ENCODE measurements at places on chromosomes 16 and 17.

GRCh38 chr17:77366206-77366557 is 225.4 kb downstream of the SEC14L1 start:
- no peaks in the 10 kb centered on the region for H3K36me3 ChIP-seq
- no peaks in the 10 kb centered on the region for H3K27me3 ChIP-seq
- no peak for DNase-seq
- H3K4me1 ChIP-seq, result peaks cover 59% of the 10 kb centered on the region

DNA sequence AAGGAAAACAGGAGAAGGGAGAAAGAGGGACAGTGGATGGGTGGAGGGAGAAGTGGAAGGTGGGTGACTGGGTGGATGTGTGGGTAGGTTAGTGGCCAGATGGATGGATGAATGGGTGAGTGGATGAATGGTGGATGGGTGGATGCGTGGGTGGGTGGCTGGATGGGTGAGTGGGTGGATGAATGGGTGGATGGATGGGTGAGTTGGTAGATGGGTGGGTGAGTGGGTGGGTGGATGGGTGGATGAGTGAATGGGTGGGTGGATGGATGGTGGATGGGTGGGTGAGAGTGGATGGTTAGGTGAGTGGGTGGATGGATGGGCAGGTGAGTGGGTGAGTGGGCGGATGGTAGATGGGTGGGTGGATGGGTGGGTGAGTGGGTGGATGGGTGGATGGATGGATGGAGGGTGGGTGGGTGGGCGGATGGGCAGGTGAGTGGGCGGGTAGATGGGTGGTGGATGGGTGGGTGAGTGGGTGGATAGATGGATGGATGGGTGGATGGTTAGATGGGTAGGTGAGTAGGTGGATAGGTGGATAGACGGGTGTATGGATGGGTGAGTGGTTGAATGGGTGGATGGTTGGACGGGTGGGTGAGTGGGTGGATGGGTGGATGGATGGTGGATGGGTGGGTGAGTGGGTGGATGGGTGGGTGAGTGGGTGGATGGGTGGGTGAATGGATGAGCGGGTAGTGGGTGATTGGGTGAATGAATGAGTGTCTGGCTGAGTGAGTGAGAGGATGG is 702 bp upstream of the MARVELD3 start:
- no peak overlapping the region for H3K4me3 ChIP-seq
- DNase-seq, result no peak
- H3K4me1 ChIP-seq, result peaks cover 7% of the 10 kb centered on the region
- peaks cover 31% of the 10 kb centered on the region for H3K27me3 ChIP-seq

GRCh38 chr17:1697681-1698080 is 12.5 kb downstream of the TLCD2 start:
- no peak for DNase-seq
- H3K27ac ChIP-seq, result no peak overlapping the region

DNA sequence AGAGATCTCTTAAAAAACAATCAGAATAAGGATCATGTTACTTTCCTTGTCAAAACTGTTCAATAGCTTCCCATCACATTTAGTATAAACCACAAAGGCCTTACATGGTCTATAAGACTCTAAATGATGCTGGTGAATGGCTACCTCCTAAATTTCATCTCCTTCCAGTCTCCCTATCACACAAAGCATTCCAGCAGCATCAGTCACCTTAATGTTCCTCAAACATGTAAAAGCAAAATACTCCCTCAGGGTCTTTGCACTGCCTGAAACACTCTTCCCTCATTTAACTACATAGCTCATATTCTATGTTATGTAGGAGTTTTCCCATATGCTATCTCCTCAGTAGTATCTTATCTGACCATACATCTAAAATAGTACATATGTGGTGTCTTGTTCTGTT is 53.5 kb upstream of the INTS2 start:
- H3K27ac ChIP-seq, result no peak overlapping the region
- no peak overlapping the region for H3K4me3 ChIP-seq
- H3K27me3 ChIP-seq, result no peaks in the 10 kb centered on the region
- peaks cover 9% of the 10 kb centered on the region for H3K4me1 ChIP-seq
- peaks cover 91% of the 10 kb centered on the region for H3K36me3 ChIP-seq

GRCh38 chr17:40346765-40347158 is 17.8 kb downstream of the GJD3 start:
- peaks cover 71% of the 10 kb centered on the region for H3K4me1 ChIP-seq
- DNase-seq, result no peak
- H3K27ac ChIP-seq, result peak overlapping the region; percentile 76
- H3K36me3 ChIP-seq, result peaks cover 42% of the 10 kb centered on the region

- H3K27ac ChIP-seq, result peak overlapping the region; percentile 30
- peaks cover 43% of the 10 kb centered on the region for H3K36me3 ChIP-seq
These were observed 29.6 kb downstream of the NFAT5 start for GRCh38 chr16:69595127-69596036.

GRCh38 chr17:77280304-77281121 is 139.7 kb downstream of the SEC14L1 start:
- no peaks in the 10 kb centered on the region for H3K36me3 ChIP-seq
- H3K27me3 ChIP-seq, result peaks cover 32% of the 10 kb centered on the region
- peak; percentile 73 for DNase-seq
- peak overlapping the region; percentile 72 for H3K4me3 ChIP-seq
- peak overlapping the region; percentile 63 for H3K27ac ChIP-seq

GRCh38 chr16:85334718-85335583 is 222.7 kb upstream of the CIBAR2 start:
- peaks cover 33% of the 10 kb centered on the region for H3K27me3 ChIP-seq
- no peaks in the 10 kb centered on the region for H3K36me3 ChIP-seq
- peak overlapping the region; percentile 65 for H3K4me3 ChIP-seq

DNA sequence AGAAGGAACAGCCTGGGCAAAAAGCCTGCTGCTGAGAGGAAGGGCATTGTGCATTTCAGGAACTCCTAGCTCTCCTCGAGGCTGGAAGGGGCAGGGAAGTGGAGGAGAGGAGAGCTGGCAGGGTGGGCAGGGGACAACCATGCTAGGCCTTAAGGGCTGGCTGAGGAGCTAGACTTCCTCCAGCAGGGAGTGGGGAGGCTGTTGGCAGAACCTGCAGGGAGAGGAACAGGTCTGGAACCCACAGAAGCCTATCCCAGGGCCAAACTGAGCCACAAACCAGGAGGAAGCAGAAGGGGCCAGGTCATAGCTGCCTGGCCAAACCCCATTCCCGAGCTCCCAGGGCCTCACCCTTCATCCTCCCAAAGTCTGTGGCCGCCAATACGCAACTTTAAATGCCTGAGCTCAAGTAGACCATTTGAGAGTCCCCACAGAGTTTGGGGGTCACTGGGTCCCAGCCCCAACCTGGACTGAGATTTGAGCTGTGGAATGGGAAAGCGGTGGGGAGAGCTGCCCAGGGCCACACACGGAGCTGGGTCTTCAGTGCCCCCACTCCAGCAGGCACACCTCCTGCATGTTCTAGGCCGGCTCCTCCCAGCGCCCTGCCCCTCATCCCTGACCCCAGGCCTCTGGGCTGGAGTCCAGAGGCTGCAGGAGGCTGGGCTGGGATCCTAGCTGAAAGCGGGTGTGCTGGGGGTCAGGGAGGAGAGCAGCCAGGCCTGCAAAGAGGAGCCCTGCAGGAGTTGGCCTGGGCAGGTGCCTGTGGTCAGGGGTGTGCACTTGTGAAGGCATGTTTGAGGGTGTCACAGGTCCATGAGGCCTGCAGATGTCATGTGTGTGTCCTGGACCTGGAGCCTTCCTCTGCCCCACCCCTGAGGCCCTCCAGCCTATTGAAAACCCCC is 4.5 kb downstream of the CDH5 start:
- no peaks in the 10 kb centered on the region for H3K36me3 ChIP-seq
- DNase-seq, result no peak
- no peak overlapping the region for H3K4me3 ChIP-seq
- H3K27ac ChIP-seq, result no peak overlapping the region

GRCh38 chr17:15454346-15454745 is 13.1 kb downstream of the CDRT4 start:
- no peaks in the 10 kb centered on the region for H3K27me3 ChIP-seq
- no peak for DNase-seq
- H3K4me3 ChIP-seq, result no peak overlapping the region
- no peaks in the 10 kb centered on the region for H3K4me1 ChIP-seq
- H3K27ac ChIP-seq, result no peak overlapping the region
- peaks cover 33% of the 10 kb centered on the region for H3K36me3 ChIP-seq

DNA sequence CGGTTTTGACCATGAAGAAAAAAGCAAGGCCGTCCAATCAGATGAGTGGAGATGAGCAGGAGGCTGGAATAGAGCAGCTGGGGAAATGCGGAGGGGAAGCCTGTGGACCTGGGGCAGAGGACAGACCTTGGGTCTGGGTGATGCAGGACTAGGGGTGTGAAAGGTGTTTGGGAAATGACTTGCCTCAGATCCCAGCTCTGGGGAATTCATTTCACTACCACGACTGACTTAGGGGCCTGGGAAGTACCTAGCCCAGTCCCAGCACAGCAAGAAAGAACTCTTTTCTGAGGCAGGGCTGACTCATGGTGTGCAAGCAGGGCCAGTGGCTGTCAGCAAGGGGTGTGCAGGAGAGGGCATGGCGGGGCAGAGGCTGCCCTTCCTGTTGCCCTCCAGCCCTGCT is 14.8 kb downstream of the DNAI2 start:
- H3K36me3 ChIP-seq, result no peaks in the 10 kb centered on the region
- DNase-seq, result no peak

DNA sequence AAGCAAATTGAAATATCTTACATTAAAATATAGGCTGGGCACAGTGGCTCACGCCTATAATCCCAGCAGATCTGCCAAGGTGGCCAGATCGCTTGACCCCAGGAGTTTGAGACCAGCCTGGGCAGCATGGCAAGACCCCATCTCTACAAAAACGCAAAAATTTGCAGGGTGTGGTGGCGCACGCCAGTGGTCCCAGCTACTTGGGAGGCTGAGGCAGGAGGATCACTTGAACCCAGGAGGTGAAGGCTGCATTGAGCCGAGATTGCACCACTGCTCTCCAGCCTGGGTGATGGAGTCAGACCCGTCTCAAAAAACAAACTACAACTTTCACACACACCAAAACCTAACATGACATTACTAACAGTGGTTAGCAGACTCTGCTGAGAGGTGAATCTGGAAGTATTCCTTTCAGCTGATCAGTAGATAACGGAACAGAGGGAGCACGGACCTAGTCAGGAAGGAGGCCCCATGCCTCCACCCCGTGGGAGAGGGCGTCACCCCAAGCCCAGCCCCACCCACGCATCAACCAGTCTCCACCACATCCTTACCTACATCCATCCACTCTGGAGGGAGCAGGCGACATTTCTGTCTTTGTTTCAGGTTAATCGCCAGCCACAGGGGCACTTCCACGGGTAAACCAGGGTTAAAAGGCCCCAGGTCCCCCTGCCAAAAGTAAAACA is 1.7 kb downstream of the GINS2 start:
- no peaks in the 10 kb centered on the region for H3K27me3 ChIP-seq
- no peak for DNase-seq
- peaks cover 17% of the 10 kb centered on the region for H3K4me1 ChIP-seq
- peak overlapping the region; percentile 70 for H3K27ac ChIP-seq
- H3K4me3 ChIP-seq, result peak overlapping the region; percentile 90
- peaks cover 61% of the 10 kb centered on the region for H3K36me3 ChIP-seq

- no peaks in the 10 kb centered on the region for H3K4me1 ChIP-seq
- DNase-seq, result no peak
- no peak overlapping the region for H3K4me3 ChIP-seq
- H3K27ac ChIP-seq, result no peak overlapping the region
These were observed 127.2 kb upstream of the RCVRN start for GRCh38 chr17:10032118-10032852.

DNA sequence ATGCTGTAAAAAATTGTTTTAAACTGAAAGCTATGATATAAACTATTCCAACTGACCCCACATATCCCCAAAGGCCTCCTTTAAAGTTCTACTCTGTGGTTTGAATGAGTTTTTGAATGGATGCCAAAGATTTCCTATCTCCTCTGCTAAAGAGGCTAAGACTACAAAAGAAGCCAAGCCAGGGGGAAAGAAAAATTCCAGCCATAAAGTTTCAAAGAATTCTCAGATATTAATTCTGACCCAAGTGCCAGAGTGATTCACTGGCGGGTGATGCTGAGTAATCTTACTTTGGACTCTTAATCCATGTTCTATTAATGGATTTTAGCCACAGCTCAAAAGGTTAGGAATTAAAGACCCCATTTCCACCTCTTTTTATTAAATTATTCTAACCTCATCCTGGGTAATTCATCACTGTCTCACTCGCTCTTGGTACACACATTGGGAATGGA is 60.7 kb downstream of the HS3ST3A1 start:
- DNase-seq, result no peak
- no peak overlapping the region for H3K27ac ChIP-seq
- no peaks in the 10 kb centered on the region for H3K36me3 ChIP-seq

- H3K36me3 ChIP-seq, result peaks cover 96% of the 10 kb centered on the region
- H3K4me3 ChIP-seq, result peak overlapping the region; percentile 91
- peak overlapping the region; percentile 100 for H3K27ac ChIP-seq
- DNase-seq, result peak; percentile 81
These were observed 4.5 kb downstream of the CCR7 start for GRCh38 chr17:40560592-40561293.

DNA sequence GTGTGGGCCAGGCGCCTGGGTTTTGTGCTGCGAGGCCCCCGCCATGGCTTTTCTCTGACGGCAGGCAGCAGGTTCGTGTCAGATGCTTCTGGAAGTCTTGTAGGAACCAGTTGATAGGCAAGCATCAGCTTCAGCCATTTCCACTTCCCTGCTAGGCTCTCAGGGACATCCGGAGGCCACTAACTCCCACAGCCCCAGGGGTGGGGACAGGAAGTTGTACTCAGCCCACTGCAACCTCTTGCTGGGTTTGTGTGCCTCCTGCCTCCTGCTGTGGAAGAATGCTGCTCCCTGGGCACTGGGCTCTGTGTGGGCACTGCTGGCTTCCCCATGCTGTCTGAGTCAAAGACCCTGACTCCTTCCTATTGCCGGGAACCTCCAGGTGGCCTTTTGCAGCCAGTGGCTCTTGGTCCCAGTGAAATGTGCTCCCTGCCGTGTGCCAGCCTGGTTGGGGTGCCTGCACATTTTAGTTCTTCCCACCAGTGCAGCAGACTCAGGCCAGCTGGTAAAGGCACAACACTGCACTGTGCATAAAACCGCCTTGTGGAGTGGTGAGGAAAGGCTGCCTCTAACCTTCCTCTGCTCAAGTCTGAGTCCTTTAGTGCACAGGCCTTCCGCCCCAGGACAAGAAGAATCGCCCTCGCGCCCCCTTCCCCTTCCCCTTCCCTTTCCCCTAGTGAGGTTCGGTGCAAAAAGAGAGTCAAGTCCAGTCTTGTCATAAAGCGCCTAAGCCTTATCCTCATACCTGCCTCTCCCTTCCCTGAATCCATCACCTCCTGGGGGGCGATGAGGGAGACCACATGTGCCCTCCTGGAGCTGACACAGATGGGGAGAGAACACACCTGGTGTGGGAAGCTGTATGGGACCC is 16.6 kb downstream of the LDHD start:
- peak overlapping the region; percentile 92 for H3K27ac ChIP-seq
- H3K27me3 ChIP-seq, result no peaks in the 10 kb centered on the region
- DNase-seq, result peak; percentile 66
- peaks cover 24% of the 10 kb centered on the region for H3K36me3 ChIP-seq
- H3K4me1 ChIP-seq, result peaks cover 67% of the 10 kb centered on the region

All from activated T-cell treated with anti-CD3 and anti-CD28 coated beads, Interleukin-2, amount 50 U/mL, for 24 hours (primary cell).